Prostate gland (tissue), 2 donors: ENCODE measurements at places on chromosomes 16 and 17.
A peak's percentile ranks its signal among the peaks of the same experiment; 100 is the strongest.

DNA sequence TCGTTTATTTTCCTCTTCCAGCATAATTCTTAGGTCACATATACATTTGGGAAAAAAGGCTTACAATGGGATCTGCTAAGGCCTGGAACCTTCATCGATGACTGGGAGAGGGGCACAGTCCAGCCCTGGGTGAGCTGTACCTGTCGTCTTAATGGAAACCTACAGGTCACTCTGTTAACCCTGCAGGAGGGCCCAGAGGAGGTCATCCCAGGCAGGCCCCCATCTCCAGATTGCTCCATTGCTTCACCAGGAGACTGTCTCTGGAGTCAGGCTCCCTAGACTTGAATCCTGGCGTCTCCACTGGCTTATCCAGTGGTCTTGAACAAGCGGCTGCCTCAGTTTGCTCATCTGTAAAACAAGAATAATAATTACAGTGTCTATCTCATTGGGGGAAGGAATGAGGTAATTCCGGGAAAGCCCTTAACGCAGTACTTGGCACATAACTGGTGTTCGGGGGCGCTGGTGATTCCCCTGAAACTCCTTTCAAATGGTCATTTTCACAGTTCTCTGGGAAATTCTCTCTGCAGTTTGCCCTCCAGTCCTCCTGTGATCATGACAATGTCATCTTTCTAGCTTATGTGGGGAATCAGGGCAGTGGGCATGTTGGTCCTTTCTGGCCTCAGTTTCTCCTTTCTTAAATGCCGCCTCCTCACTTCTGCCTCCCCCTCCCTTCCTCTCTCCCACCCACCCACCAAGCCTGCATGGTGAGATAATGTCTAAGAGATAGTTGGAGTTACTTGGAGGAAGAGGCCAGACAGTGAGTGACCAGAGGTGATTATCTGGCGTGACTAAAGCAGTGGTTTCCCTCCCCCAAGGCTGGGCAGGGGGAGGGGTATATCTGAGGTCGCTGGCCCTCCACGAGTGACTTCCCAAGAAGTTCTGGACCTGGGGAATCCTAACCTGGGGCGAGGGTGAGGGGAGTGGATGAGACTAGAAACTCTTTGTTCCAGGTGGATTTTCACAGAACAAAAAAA lies 31.3 kb upstream of the TAC4 start:
- no peak overlapping the region for H3K4me3 ChIP-seq
- H3K27ac ChIP-seq = no peak overlapping the region
- H3K4me1 ChIP-seq = no peaks in the 10 kb centered on the region
- no peaks in the 10 kb centered on the region for H3K36me3 ChIP-seq

GRCh38 chr17:64920419-64921172 lies 1.3 kb upstream of the LRRC37A3 start:
- no peaks in the 10 kb centered on the region for H3K4me1 ChIP-seq
- no peak overlapping the region for H3K27ac ChIP-seq
- H3K4me3 ChIP-seq = no peak overlapping the region
- no peaks in the 10 kb centered on the region for H3K27me3 ChIP-seq
- no peaks in the 10 kb centered on the region for H3K36me3 ChIP-seq

GRCh38 chr16:519425-519824 lies 8.1 kb upstream of the CAPN15 start:
- H3K27me3 ChIP-seq = no peaks in the 10 kb centered on the region
- H3K27ac ChIP-seq = no peak overlapping the region
- H3K36me3 ChIP-seq = no peaks in the 10 kb centered on the region
- no peaks in the 10 kb centered on the region for H3K4me1 ChIP-seq
- DNase-seq = no peak

- no peaks in the 10 kb centered on the region for H3K36me3 ChIP-seq
- no peak for DNase-seq
- no peak overlapping the region for H3K4me3 ChIP-seq
Observed at GRCh38 chr16:54554581-54554980, 268.0 kb upstream of the IRX3 start.

DNA sequence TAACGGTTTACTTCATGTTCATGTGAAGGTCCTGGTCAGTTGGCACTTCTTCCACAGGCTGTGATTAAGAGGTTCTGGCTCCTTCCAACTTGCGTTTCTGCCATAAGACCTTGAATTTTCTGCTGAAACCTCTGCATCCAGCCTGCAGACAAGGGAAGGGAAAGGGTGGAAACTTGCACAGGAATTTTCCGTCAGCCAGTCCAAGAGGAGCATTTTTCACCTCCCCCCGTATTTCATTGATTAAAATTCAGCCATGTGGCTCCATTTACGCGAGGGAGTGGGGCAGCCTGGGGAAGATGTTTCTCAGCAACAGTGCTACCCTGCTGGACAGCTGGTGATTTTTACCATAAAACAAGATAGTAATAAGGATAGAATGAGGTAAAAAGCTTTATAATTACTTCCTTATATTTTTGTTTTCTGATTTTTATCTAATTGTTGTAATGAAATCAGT lies 101.5 kb upstream of the SMIM36 start:
- H3K4me1 ChIP-seq = peaks cover 8% of the 10 kb centered on the region
- DNase-seq = no peak
- no peaks in the 10 kb centered on the region for H3K36me3 ChIP-seq
- peaks cover 8% of the 10 kb centered on the region for H3K27me3 ChIP-seq
- no peak overlapping the region for H3K27ac ChIP-seq

GRCh38 chr17:55870044-55870443 lies 119.2 kb downstream of the PCTP start:
- H3K27me3 ChIP-seq = no peaks in the 10 kb centered on the region
- H3K27ac ChIP-seq = no peak overlapping the region
- DNase-seq = no peak
- H3K36me3 ChIP-seq = no peaks in the 10 kb centered on the region
- H3K4me3 ChIP-seq = no peak overlapping the region
- H3K4me1 ChIP-seq = no peaks in the 10 kb centered on the region

DNA sequence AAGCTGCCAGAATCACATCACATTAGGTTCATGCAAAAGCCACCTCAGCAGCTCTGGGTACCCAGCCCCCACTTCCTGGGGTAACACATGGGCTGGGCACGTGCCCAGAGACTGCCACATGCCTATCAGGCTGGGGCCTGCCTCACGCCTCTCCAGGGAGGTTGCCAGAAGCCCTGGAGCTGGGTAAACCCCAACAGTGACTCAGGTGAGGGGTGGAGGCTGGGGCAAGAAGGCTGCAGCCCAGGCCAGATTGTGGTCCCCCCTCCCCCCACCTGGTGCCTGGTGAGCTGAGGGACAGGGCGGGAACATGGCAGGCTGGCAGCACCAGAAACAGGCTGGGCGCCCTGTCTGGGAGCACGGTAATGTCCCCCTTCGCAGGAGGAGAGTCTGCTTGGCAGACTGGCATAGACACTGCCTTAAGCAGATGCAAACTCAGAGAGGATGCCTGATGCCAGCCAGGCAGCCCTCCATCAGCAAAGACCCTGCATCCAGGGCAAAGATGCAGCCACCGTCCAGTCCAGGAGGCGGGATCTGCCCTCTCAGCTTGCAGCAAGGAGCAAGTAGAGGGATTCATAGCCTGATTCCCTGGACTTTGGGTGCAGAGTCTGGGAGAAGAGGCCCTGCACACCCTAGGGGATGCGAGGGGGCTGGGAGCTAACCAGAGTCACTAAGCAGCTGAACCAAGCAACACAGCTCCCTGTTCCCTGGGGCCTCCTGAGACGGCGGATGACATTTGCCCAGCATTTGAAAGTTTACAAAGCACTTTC lies 28.8 kb downstream of the NGFR start:
- no peaks in the 10 kb centered on the region for H3K4me1 ChIP-seq
- no peaks in the 10 kb centered on the region for H3K36me3 ChIP-seq
- H3K27me3 ChIP-seq = no peaks in the 10 kb centered on the region
- peak; percentile 89 for DNase-seq
- H3K4me3 ChIP-seq = no peak overlapping the region
- no peak overlapping the region for H3K27ac ChIP-seq

DNA sequence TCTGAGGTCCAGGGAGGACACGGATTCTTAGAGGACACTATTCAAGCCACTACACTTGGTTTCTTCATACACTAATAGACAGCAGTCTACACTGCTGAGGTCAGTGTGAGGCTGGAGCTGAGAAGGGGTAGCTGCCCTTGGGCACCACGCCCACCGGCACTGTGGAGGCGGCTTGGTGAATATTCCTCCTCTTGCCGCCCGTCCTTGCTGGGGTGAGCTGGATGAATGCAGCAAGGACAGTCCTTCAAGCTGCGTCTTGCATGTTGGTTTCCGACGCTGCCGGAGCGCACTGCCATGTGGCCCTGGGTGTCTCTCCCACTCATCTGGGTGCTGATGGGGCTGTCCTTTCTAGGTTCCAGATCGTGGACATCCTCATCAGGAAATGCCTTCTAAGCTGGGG lies 2.6 kb downstream of the ZNF205 start:
- no peaks in the 10 kb centered on the region for H3K27me3 ChIP-seq
- H3K4me3 ChIP-seq = no peak overlapping the region
- H3K27ac ChIP-seq = no peak overlapping the region
- no peak for DNase-seq
- peaks cover 1% of the 10 kb centered on the region for H3K36me3 ChIP-seq

- no peaks in the 10 kb centered on the region for H3K36me3 ChIP-seq
- no peaks in the 10 kb centered on the region for H3K4me1 ChIP-seq
- no peak for DNase-seq
- no peaks in the 10 kb centered on the region for H3K27me3 ChIP-seq
Observed at GRCh38 chr16:78513838-78514237, 414.4 kb downstream of the WWOX start.

GRCh38 chr17:7589204-7589868 lies 558 bp downstream of the SOX15 start:
- no peaks in the 10 kb centered on the region for H3K27me3 ChIP-seq
- peak; percentile 86 for DNase-seq
- H3K27ac ChIP-seq = peak overlapping the region; percentile 84
- peaks cover 19% of the 10 kb centered on the region for H3K36me3 ChIP-seq
- peak overlapping the region; percentile 44 for H3K4me3 ChIP-seq
- peaks cover 7% of the 10 kb centered on the region for H3K4me1 ChIP-seq

DNA sequence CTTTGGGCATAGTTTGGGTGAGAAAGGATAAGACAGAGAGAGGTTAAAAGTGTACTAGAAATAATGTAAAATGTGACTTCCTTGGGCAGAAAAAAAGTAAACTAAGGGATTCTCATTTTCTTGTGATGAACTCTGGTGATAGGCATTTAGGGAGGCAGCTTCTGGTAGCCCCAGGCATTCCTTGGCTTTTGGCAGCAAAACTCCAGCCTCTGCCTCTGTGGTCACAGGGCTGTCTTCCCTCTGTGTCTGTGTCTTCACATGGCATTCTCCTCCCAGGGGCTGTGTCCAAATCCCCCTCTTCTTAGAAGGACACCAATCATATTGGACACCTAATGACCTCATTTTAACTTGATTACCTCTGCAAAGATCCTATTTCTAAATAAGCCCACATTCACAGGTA lies 54.7 kb downstream of the HS3ST3B1 start:
- H3K4me3 ChIP-seq = no peak overlapping the region
- no peaks in the 10 kb centered on the region for H3K27me3 ChIP-seq
- H3K36me3 ChIP-seq = no peaks in the 10 kb centered on the region
- no peak overlapping the region for H3K27ac ChIP-seq

DNA sequence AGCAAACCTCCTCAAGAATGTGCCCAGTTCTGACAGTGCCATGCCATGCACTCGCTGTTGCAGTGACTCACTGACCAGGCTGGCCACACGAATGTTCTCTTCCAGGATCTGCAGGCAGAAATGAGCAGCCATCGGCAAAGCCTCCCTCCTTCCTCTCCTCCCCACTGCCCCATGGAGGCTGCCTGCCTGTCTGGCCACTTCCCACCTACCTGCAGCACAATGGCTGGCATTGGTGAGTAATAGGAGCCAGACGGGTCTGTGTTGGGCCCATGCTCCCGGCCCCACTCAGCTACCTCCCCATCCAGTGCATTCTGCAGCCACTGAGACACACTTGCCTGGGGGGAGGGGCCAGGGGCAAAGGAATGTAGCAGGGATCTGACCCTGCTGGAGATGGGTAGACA lies 2.8 kb upstream of the MATCAP1 start:
- no peaks in the 10 kb centered on the region for H3K27me3 ChIP-seq
- no peak overlapping the region for H3K4me3 ChIP-seq
- H3K27ac ChIP-seq = no peak overlapping the region
- DNase-seq = no peak

DNA sequence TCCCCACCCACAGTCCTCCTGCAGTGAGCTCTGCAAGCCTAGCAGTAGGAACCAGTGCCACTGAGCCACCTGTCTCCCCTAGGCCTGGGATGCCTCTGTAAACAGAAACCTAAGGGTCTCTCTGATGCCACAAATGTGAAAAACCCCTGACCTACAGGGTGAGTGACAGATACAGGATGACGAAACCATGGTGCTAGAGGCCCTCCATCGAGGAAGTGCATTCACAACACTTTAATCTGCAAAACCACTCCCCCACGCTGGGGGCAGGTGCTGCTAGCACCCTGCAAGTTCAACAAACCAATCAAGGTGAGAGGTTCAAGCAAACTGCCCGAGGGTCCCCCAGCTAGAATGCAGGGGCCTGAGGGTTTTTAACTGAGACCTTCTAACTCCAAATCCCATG lies 59.5 kb downstream of the CDYL2 start:
- DNase-seq = no peak
- H3K4me3 ChIP-seq = no peak overlapping the region
- H3K4me1 ChIP-seq = no peaks in the 10 kb centered on the region
- H3K27me3 ChIP-seq = no peaks in the 10 kb centered on the region

- no peaks in the 10 kb centered on the region for H3K27me3 ChIP-seq
- H3K27ac ChIP-seq = no peak overlapping the region
- DNase-seq = no peak
- no peak overlapping the region for H3K4me3 ChIP-seq
Observed at GRCh38 chr17:60230358-60230757, 80.6 kb downstream of the CA4 start.

- H3K36me3 ChIP-seq = no peaks in the 10 kb centered on the region
- no peaks in the 10 kb centered on the region for H3K4me1 ChIP-seq
- H3K27ac ChIP-seq = no peak overlapping the region
- DNase-seq = no peak
Observed at GRCh38 chr16:56137269-56137668, 54.0 kb upstream of the GNAO1 start.

DNA sequence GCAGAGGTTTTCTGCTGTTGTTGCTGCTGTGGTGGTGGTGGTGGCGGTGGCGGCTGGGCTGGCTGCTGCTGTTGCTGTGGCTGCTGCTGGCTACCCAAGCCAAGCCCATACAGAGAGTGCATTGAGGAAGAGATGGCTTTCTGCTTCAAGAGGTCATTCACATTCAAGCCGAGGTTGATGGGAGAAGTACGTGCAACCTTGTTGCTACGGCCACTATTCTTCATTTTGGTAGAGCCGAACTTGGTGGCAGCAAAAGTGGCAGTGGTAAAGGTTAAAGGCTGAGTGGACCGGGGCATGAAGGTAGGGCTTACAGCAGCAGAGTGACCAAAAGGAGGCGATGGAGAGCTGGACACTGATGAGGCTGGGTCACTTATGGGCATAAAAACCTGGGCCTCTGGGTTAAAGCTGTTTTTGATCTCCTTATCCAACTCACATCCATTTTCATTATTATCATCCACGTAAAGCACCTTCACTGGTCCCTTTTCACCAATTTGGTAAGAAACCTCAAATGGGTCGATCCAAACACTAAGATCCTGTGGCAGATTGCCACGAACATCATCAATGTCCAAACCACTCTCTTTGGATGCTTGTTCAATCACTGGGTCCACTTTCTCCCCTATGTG lies 2.8 kb downstream of the TOB1 start:
- peak overlapping the region; percentile 98 for H3K4me3 ChIP-seq
- H3K27ac ChIP-seq = peak overlapping the region; percentile 100
- H3K36me3 ChIP-seq = no peaks in the 10 kb centered on the region
- DNase-seq = peak; percentile 57
- no peaks in the 10 kb centered on the region for H3K4me1 ChIP-seq
